Stimulated activated CD4-positive, alpha-beta T cell treated with anti-CD3 and anti-CD28 coated beads, TNF-alpha, amount 100 ng/mL, for 4 hours (primary cell): ENCODE measurements at places on chromosomes 7 and 10.

DNA sequence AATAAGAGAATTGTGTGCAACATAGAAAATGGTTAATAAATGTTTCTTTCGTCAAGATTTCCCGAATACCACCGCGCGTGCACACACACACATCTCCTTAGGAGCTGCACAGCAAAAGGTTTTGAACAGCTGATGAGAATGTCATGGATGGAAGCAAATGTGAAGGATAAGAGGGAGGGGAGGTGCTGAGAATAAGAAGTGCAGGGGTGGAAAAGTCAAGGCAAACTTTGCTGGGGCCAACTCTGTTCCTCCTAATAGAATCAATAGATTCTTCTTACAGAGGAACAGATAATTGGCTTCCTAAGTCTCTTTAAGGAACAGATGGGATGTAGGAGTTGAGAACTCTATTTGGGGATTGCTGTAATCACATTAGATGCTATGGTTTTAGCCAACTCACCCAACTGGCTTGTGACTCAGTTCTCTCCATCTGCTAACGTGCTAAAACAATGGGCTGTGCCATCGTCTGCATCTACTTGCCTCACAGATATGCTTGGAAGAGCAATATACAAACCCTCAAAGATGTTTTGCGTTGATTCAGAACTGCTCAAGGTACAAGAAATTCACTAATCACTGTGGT, 408.2 kb upstream of the CELF2 start:
- no peak for DNase-seq

DNA sequence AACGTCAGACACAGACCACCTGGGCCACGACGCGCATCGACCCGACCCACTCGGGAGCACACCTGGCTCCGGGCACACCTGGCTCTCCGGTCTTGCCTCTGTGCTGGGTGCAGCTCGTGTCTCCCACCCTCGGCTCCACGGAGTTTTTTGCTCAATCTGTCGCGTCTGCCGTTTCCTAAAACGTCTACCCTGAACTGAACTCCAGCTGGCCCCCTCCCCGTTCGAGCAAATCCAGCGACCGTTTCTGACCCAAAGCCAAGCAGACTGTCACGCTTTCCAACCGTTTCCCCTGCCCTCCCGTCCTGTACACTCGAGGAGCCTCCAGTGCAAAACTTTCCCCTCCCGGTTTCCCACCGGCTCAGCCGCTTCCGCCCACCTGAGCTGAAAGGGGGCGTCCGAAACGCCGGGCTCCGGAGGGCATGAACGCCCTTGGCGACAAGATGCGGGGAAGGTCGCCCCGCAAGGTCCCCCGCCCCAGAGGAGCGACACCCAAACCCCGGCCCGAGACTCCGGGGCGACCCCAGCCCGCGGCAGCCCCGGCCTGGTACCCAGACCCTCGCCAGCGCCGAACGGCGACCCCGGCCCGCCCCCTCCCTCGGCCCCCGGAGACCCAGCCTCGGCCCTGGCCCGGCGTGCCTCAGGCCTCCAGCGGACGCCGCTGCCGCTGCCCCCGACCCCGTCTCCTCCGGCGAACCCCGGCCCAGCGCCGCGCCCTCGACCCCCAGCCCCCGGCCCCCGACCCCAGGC, 557 bp downstream of the CYTH3 start:
- DNase-seq: peak; percentile 9

DNA sequence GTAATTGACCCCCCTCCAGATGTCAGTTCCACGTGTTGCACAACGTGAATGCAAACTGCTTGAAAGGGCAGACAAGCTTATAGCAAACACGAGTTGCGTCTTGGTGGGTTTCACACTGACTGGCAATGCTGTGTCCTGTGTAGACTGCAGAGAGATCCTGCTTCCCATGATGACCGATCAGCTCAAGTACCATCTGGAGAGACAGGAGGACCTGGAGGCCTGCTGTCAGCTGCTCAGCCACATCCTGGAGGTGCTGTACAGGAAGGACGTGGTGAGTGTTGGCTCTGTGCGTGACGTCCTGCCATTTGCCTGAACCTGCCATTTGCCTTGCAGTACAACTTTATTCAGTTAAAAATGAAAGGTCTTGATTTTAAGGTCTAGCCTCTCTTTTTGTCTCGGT, 71.1 kb downstream of the INSYN2A start:
- no peak for DNase-seq

DNA sequence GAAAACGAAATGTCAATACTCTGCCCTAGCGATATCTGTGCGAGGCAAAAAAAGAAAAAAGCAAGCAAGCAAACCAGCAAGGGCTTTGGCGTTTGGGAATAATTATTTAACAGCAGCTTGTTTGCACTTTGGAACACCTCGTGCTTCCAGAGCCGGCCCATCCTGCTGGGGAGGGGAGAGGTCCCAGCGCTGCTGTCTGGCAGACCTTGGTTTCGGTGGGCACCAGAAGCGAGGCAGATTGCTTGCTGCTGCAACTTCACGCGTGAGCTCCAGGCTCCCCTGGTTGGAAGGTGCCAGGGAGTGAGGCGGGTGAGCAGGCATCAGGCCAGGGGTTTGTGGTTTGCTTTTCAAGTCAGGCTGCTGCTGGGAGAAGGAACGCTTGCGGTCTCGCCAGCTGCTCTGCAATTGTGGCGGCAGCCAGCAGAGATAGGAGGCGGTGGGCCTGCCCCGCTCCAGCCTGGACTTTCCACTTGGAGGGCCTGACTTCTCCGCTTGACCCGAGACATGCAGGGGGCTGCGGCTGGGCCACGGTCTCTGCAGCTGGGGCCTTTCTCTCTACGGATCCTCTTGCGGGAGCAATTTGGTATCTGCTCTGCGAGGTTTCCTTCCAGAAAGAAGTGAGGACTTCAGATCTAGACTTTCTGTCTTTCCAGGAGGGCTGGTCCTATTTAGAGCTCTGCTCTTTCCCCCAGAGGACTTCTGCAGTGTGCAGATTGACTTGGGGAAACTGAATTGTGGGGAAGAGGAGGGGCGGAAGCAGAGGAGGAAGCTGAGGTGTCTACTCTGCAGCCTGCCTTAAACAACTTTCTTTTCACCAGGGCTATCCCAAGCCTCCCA, 131.4 kb downstream of the PRPF18 start:
- no peak for DNase-seq

GRCh38 chr7:603152-603951, 83.7 kb upstream of the PDGFA start:
- DNase-seq: no peak

DNA sequence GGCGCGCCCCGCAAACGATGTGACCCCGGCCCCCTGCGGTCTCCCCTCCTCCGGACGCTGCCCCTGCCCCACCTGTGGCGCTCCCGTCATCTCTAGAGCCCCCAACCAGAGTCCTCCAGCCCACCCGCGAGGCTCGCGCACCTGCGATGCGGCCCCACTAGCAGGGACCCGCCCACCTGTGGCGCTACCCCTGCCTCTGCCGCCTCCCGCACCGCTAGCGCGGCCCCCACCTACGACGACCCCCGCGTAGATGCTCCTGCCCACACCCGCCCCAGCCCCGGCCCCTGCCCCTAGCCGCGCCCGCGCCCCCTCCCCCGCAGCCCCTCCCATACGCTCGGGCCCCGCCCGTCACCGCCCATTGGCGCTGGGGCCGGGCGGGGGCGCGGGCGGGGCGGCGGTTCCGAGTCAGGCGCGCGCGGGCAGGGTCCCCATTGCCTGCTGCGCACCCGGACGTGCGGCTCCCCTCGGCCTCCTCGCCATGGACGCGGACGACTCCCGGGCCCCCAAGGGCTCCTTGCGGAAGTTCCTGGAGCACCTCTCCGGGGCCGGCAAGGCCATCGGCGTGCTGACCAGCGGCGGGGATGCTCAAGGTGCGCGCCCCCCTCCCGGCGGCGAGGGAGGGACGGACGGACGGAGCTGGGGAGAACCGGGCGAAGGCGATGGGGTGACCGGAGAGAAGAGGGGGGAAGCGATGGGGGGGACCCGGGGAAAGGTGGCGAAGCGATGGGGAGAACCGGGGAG, at the start of gene PFKP:
Gene PFKP (plus strand): TSS at position 431 of the 741 bp plus-strand sequence. CDS start 48 bp downstream, at position 479.
- DNase-seq: peak; percentile 64
